ENCODE measurements at places on chromosomes 7 and 10.

- DNase-seq, result no peak
Measured at GRCh38 chr10:128875956-128876736, 590.9 kb upstream of the MGMT start.

DNA sequence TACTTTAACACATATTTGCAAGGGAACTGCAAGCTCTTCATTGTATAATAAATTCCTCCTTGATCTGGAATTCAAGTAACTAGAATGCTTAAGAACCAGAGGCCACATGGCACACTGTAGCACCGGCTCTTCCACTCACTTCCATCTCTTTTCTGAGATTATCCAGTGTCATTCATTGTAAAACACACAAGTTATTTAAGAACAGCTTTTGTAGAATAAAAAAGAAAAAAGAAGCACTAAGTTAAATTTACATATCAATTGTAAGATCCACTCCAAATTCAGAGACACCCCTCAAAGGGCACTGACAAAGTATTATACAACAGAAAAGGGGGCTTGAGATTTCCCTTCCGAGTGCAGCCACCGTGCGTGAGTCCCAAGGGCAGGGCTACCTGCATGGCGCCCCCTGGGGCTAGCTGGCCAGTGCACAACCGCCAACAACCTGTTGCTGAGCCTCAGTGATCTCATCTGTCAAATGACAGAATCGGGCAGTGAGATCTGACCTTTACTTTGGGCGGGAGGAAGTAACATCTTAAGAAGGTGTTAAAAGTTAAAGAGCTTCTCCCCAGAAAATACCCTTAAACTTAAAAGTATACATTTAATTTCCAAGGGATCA lies 12.5 kb downstream of the GLI3 start:
- DNase-seq, result no peak

DNA sequence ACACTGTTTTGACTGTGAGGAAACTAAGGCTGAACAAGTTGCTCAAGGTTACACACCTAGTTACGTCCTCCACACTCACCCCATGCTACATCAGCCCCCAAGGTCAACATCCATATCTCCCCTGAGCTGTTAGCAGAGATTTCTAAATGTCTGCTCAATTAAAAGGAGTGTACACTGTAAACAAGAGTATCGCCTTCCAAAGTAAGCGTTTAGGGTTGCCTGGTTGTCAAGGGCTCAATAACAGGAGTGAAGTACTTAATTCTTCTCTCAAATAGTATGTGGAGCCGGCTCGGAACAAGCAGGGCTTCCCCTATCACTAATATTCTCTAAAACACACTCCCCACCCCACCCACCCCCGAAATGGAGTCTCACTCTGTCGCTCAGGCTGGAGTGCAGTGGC lies 412.8 kb upstream of the GALNT17 start:
- DNase-seq, result no peak

GRCh38 chr10:79944428-79945395 lies 4.2 kb downstream of the SFTPD start:
- no peak for DNase-seq

GRCh38 chr7:131279044-131279443 lies 48.6 kb upstream of the MKLN1 start:
- no peak for DNase-seq

- DNase-seq, result no peak
Measured at GRCh38 chr7:116328161-116328560, 117.8 kb downstream of the TES start.

GRCh38 chr10:49090696-49091380 lies 24.5 kb downstream of the VSTM4 start:
- DNase-seq, result no peak

DNA sequence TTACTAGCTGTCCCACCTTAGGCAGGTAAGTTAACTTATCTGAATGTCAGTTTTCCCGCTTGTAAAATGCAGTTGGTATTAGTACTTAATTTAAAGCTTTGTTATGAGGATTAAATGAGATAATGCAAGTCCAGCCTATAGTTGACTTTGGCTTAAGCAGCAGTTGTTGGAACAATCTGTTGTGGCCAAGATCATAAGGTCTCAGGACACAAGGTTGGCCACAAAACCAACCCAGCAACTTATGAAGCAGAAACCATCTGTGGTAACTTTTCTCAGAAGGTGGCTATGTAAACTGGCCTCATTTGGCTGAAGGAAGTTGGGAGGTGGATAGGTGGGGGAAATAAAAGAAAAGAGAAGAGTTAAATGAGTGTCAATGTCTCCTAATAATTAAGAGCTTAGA lies 29.4 kb downstream of the ENTPD1 start:
- DNase-seq, result no peak

DNA sequence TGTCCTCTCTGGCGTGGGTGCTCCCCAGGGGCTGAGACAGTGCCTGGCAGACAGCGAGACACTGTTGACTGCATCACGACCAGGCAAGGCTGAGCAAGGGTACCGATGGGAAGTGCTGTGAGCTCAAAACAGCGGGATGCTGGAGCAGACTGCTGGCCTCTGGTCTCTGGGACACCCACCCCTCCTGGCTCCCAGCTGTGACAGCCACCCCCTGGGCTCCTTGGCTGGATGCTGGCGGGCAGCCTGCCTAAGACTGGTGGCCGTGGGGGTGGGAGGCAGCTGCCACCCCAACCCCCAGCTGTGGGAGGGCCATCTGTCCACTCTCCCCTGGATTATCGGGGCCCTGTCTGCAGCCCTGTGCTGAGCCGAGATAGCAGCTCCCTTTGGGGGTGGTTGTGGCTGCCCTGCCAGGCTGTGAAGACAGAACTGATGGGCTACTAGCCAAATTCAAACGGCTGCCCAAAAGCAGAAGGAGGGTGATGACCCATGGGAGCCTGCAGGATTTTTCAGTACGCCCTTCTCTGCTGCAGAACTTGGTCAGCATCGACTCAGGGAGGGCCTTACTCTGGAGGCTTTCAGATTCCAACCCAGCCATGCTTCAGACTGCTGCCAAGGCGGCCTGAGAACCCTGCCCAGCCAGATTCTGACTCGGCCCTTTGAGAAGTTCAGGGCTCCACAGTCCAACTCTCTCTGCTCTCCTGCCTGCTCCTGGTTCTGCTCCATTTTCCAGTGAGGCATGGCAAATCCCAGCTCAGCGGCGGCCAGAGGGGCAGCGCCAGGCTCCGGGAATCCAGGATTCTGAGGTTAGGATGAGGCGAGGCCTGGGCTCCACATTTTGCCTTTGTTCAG lies 125.3 kb downstream of the NEURL1 start:
- no peak for DNase-seq

GRCh38 chr10:124279882-124280281 lies 138.8 kb downstream of the OAT start:
- no peak for DNase-seq

- DNase-seq, result peak; percentile 5
Measured at GRCh38 chr7:33979807-33980355, 74.5 kb downstream of the BMPER start.

GRCh38 chr7:42161110-42161509 lies 75.9 kb downstream of the GLI3 start:
- no peak for DNase-seq

DNA sequence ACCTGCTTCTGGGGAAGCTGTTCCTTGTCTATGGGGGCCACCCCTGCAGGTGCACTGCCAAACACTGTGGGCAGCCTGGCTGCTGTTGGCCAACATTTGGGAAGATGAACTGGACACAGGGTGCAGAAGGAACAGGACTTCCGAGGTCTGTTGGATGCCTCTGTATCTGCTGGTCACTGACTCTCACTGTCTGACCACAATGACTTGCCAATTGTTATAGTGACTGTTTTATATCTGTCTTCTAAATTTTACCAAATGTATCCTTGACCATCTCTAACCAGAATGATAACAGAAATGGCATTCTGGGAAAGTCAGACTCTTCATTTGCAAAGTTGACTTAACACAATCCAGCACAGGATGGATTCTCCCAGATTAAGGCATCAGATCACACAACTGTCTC lies 214.0 kb upstream of the PRSS58 start:
- no peak for DNase-seq

DNA sequence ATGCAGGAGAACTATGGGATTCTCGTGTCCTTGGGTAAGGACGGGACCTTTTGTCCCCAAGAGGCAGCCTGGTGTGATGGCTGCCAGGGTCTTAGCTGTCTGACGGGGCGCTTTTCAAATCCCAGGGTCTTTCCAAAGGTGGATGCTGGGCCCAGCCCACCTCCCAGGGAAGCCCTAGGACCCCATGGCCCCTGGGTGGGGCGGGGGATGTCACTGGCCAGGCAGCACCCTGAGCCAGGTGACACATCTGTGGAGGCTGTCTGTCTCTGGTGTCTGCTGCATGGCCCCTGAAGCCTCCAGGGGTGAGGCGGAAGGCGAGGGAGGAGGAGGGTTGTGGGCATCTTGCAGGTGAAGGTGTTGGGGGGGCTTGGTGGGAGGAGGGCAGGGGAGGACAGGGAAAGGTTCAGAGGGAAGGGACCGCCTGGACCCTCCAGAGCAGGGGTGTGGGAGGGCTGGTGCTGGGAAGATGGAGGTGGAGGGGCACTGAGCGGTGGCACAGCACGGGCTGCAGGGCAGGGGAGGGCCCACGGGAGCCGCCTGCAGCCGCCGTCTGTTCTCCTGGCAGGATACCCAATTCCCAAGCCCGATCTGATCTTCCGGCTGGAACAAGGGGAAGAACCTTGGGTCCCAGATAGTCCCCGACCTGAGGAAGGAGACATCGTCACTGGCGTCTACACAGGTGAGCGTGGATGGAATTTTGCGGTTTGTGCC lies 7.0 kb downstream of the ZNF316 start:
- no peak for DNase-seq

- DNase-seq, result peak; percentile 52
Measured at GRCh38 chr7:40329601-40330153, 194.9 kb downstream of the SUGCT start.

GRCh38 chr10:96831200-96831866 lies 765 bp upstream of the LCOR start:
- no peak for DNase-seq

Measured in HepG2 (cell line).